ENCODE measurements at places on chromosomes 13 and 19.

GRCh38 chr19:21505459-21506451, at the start of gene ZNF429:
ZNF429 (plus strand) TSS chr19:21505602; CDS start chr19:21505772, 170 bp downstream.
- peak; percentile 92 for DNase-seq

- peak; percentile 50 for DNase-seq
Measured at GRCh38 chr19:49114630-49115363, 627 bp downstream of the LIN7B start.

- DNase-seq, result no peak
Measured at GRCh38 chr19:16268676-16269319, 55.8 kb upstream of the KLF2 start.

DNA sequence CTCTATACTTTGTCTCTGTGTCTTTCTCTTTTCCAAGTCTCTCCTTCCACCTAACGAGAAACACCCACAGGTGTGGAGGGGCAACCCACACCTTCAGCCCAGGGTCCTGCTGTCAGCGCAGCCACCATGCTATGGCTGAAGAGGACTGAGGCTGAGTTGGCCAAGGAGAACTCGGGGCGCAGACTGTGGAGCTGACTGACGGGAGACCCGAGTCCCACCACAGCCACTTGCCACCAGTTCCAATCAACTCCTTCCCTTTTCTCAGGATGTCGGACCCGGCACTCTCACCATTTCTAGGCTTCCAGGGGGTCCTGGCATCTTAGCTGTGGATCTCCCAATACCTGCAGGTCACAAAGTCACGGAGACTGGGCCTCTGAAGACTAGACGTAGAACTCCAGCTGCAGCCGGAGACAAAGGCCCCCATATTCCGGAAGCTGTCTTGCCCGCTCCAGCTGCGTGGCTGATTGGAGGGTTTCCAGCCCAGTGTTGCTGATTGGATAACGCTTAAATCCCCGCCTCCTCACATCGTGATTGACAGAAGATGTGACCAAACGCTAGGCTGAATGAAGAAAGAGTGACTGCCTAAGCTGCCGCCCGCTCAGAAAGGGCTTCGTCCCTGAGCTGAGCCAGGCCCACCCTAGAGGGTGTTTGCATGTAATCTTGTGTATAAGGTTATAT, 63.6 kb downstream of the ZNF429 start:
- DNase-seq, result peak; percentile 59

DNA sequence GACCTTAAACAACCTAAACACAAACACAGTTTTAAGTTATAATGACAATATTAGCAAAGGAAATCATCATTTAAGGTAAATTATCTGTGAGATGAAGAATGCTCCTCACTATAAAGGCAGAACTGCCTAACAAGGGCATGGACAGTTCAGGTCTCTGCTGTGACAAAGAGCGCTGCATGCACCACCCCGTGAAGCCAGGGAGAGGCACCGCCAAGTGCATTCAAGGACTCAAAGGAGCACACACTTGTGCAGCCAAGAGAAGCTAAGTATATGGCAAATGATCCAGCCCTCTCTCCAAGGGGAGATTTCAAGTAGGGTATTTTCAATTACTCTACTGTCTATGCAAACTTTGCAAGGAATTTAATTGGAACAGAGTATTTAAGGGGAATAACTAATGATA, 126.0 kb downstream of the RAP2A start:
- DNase-seq, result no peak

Measured in DMS 273 treated with DMSO at 0.1 percent for 48 hours (cell line).